ENCODE measurements at places on chromosomes 1 and 21. TPM values are rescaled to one million over a fixed set of nuclear protein-coding genes. Genes with fewer than 3 reads are reported as not detected.

PTP4A2 gene
- total RNA-seq: 233 TPM

CRB1 gene
- total RNA-seq: 21.6 TPM

FAAH gene
- total RNA-seq: 17.0 TPM

RPS8 gene
- total RNA-seq: 1,009 TPM

CHI3L2 gene
- 0.49 TPM for total RNA-seq

FAM163A gene
- 0.25 TPM for total RNA-seq

KRTAP21-2 gene
- total RNA-seq: not detected

COL6A2 gene
- total RNA-seq: 25.8 TPM

PCP4L1 gene
- 3.0 TPM for total RNA-seq

NCMAP gene
- under 0.01 TPM for total RNA-seq

S100B gene
- total RNA-seq: 10.1 TPM

RGS1 gene
- 12.5 TPM for total RNA-seq

OR2T35 gene
- total RNA-seq: not detected

MCOLN3 gene
- total RNA-seq: not detected

OR2G3 gene
- total RNA-seq: not detected

HJV gene
- total RNA-seq: under 0.01 TPM

TTC22 gene
- total RNA-seq: 0.49 TPM

IL19 gene
- total RNA-seq: not detected

SNX7 gene
- 95.1 TPM for total RNA-seq

C8B gene
- total RNA-seq: not detected

LCE1B gene
- total RNA-seq: not detected

E2F2 gene
- total RNA-seq: 0.74 TPM

SPTA1 gene
- total RNA-seq: 1.2 TPM

TP73 gene
- total RNA-seq: 0.25 TPM

GOLT1A gene
- 0.25 TPM for total RNA-seq

PTGFR gene
- 4.9 TPM for total RNA-seq

RIPK4 gene
- total RNA-seq: not detected

OR2AK2 gene
- not detected for total RNA-seq

PTGFRN gene
- total RNA-seq: 41.3 TPM

PPIAL4G gene
- 0.25 TPM for total RNA-seq

GNG12 gene
- total RNA-seq: 19.2 TPM

LRRC7 gene
- total RNA-seq: 215 TPM

EPRS1 gene
- total RNA-seq: 137 TPM

LRRC53 gene
- total RNA-seq: under 0.01 TPM

LPGAT1 gene
- total RNA-seq: 80.6 TPM

AKIRIN1 gene
- total RNA-seq: 32.0 TPM

IL10RB gene
- 7.6 TPM for total RNA-seq

GAS5 gene
- total RNA-seq: 381 TPM

GPX7 gene
- 9.3 TPM for total RNA-seq

SLC45A1 gene
- total RNA-seq: 5.9 TPM

BEND5 gene
- total RNA-seq: 12.0 TPM

MYBPHL gene
- not detected for total RNA-seq

SSX2IP gene
- 45.5 TPM for total RNA-seq

Measured in temporal lobe (tissue), 4 donors.